GM13977 (cell line): ENCODE measurements at places on chromosomes 5 and 9.
A peak's percentile ranks its signal among the peaks of the same experiment; 100 is the strongest.

DNA sequence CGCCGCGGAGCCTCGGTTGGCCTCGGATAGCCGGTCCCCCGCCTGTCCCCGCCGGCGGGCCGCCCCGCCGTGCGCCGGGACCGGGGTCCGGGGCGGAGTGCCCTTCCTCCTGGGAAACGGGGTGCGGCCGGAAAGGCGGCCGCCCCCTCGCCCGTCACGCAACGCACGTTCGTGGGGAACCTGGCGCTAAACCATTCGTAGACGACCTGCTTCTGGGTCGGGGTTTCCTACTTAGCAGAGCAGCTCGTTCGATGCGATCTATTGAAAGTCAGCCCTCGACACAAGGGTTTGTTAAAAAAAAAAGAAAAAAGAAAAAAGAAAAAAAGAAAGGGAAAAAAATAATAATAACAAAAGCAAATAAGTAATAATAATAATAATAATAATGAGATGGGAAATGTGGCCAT lies 112.8 kb downstream of the GCNT1 start:
- no peak for DNase-seq

DNA sequence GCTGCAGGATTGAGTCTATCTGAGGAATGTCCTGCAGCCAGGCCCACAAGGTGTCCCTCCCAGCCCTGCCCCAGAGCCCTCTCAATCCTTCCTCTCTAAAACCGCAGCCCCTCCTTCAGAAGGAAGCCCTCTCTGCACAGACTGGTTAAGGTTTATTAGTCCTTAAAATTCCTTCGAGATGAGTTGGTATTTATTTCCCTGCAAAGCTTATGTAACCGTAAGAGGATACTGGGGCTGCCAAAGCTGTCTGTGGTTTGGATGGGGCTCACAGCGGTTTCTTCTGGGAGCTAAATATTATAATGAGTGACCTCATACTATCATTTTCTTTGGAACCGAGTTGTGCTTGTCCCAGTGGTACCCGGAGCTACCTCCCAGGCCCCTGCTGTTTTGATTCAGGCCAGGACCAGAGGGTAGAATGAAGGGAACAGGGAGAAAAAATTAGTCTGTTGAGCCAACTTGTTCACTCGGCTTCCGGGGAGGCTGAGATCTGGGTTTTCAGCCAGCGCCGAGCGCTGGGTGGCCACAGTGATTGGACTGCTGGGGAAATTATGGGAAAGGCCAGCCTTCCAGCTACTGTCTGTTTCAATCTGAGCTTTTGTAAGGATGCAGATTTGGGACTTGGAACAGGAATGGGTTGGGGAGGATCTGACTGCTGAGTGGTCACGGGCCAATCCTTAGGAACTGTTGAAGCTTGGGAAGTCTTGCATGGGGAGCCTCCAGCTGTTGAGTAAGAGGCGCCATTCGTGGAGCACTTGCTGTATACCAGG lies 107.5 kb downstream of the NDFIP1 start:
- DNase-seq = no peak

DNA sequence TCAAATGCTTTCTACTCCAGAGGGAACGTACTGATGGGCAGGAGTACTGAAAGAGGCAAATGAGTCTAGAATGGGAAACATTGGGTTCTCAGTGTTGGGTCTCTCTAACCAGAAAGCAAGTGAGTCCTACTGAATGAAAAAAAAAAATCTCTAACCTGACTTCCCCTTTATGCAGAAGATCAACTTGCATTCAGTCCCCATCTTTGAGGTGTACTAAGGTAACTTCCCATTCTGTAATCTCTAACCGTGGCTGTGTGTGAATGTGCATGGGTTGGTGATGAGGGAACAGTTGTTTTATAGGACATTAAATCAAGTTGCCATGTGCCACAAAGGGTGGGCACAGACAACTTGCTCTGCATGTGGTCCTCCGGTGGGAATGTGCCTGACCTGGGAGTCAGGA lies 264.6 kb upstream of the CLINT1 start:
- no peak for DNase-seq

DNA sequence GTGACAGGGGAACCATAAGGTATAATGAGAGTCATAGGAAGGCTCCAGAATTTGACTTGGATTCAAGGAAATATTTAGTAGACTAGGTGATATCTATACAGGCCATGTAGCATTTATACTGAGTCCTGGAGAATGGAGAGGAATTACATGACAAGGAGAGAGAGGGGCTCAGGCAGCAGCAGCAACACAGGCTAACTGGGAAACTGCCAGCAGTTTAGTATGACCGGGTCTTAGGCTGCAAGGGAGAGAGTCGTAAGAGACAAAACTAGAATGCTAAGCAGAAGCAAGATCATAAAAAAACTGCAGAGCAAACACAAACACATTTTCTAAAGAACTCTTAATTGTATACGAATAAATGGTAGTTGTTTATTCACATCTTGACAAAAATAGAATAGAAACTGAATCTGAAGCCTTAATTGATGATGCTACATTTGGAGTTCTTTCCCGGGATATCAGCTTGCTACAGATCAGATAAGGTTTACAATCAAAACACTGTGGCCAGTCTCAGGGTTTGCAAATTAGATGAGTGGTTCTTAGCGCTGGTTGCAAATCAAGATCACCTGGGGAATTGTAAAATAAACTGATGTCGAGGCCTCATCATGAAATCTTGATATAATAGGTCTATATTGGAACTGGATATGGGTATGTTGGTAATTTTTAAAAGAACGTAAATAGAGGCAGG lies 480.0 kb upstream of the C9orf72 start:
- DNase-seq = no peak

- no peak for DNase-seq
Measured at GRCh38 chr5:2658447-2658846, 93.0 kb downstream of the IRX2 start.

- DNase-seq = no peak
Measured at GRCh38 chr9:12790883-12791282, 16.1 kb downstream of the LURAP1L start.

GRCh38 chr5:178074266-178074952 lies 38.9 kb upstream of the N4BP3 start:
- peak; percentile 53 for DNase-seq

DNA sequence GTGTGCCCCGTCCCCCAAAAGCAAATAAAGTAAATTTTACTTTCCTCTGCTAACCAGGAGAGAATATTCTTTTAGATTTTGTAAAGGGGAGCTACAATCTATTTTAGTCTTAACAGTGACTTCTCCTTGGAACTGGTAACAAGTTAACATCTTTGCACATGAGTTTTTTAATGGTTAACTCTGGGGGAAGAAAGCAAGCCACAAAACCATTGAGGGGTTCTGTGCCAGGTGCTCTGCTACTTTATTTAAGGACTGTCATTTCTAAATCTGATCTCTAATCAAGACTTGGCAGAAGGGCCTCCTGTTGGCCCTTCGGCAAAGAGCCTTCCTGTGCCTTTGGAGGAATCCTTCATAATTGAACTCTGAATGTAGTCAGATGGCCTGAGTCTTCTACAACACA lies 153.4 kb downstream of the SLC12A2 start:
- no peak for DNase-seq

DNA sequence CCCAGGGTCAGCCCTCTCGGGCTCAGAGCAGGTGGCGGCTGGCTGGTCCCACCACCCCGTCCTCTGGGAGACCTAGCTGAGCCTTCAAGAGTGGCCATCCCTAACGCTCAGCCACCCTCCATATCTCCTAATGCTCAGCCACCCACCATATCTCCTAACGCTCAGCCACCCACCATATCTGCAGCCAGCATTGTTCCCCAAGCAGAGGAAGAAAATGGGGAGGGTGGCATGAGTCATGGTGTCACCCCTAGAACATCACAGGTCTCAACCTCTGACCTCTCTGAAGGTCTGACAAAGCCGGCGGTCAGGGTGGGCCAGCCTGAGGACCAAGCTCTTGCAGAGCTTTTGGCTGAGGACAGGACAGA lies 14.7 kb downstream of the LHX3 start:
- no peak for DNase-seq

GRCh38 chr9:116539549-116539948 lies 147.6 kb upstream of the TRIM32 start:
- DNase-seq = no peak

- no peak for DNase-seq
Measured at GRCh38 chr5:16780325-16780724, 155.8 kb downstream of the MYO10 start.

DNA sequence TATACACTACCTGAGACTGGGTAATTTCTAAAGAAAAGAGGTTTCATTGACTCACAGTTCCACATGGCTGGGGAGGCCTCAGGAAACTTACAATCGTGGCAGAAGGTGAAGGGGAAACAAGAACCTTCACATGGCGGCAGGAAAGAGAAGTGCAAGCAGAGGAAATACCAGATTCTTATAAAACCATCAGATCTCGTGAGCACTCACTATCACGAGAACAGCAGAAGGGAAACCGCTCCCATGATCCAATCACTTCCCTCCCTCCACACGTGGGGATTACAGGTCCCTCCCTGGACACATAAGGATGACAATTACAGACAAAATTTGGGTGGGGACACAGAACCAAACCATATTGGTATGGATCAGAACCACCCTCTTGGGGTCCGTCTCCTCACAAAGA lies 44.2 kb upstream of the SPIN1 start:
- DNase-seq = no peak

- peak; percentile 64 for DNase-seq
Measured at GRCh38 chr5:151150471-151151262, 6.9 kb downstream of the ANXA6 start.

GRCh38 chr5:31021181-31021624 lies 172.3 kb upstream of the CDH6 start:
- DNase-seq = no peak

DNA sequence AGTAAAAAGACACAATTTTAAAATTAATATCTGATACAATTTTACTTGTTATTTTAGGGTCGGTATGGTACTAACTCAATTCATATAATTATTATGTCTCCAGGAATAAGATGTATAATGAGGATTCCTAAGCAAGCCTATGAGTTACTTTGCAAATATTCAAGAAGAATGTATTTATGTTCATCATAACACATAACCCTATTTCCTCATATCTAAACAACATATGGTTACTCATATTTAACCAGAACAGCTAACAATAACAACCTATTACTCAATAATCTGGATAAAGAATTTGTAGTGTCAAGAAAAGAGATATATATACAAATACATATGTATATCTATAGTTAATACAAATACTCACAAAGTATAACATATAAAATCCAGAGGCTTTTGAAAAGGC lies 285.9 kb downstream of the ARL15 start:
- no peak for DNase-seq

DNA sequence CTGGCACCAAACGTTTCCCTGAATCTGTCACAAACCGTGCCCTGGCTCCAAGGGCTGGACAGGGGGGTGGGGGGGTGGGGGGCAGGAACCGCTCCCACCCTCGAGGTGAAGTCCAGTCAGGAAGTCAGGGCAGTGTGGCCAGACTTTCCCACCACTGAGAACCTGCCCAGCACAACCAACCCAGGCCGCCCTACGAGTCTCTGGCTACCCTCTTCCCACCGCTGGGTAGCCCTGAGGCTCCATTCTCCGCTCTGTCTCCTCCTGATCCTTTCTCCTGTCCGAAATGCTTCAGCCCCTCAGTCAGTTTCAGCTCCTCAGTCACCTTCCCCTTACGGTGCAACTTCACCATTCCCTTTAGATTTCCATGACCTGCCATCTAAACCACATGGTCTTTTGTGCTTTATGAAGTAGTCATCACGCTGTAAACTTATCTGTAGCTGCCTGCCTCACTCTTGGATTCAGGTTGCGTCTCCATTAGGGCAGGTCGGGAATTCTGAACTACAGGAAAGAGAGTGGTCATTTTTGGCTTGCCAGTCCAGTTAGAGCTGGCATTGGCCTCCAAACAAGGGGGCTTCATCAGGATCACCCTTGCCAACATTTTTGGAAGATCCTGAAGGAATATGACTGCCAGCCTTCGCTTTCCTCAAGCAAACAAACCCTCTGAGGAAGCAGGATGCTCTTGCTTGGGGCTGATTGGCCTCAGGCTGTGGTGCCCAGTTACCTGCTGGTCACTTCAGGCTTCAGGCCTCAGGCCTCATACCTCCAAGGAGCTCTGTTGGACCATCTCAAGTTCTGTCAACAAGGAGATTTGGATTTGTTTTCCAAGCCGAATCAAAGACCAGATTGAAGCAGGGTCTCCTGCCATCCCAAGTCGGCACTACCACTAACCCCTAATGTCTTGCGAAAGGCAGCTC lies 794 bp upstream of the DCAF12 start:
- peak; percentile 29 for DNase-seq

DNA sequence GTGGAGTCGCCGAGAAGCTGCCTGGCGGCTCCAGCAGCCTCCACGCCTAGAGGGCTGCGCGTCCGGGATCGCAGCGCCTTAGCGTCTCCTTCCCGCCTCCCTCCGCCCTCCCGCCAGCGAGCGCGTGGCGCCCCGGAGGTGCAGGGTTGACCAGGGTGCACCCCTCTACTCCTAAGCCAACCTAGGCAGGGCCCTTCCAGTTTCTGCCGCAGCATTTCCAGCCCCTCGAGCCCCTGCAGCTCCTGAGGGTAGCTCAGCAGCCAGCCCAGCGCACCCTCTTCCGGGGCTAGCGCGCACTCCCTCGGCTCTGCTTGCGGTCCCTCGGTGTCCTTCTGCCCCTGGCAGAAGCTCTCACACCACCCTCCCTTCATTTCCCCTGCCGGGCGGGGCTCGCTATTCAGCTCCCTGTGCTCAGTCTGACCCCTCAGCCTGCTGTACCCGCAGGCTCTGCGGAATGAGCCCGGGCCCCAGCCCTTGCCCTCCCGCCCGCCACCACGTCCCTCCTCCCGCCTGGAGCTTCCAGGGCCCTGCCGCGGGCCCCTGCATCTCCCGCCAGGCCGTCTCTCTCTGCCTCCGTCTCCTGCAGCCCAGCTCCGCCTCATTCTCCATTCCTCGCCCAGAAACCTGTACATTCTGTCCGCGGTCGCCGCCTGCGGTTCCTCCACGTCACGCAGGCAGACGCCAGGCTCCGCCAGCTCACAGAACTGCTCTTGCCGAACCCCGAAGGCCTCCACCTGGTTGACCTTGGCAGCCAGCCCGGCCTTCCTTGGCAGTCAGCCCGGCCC lies 61.8 kb downstream of the SPATA31C2 start:
- DNase-seq = peak; percentile 29

GRCh38 chr9:37908698-37909186 lies 4.8 kb upstream of the SLC25A51 start:
- no peak for DNase-seq

DNA sequence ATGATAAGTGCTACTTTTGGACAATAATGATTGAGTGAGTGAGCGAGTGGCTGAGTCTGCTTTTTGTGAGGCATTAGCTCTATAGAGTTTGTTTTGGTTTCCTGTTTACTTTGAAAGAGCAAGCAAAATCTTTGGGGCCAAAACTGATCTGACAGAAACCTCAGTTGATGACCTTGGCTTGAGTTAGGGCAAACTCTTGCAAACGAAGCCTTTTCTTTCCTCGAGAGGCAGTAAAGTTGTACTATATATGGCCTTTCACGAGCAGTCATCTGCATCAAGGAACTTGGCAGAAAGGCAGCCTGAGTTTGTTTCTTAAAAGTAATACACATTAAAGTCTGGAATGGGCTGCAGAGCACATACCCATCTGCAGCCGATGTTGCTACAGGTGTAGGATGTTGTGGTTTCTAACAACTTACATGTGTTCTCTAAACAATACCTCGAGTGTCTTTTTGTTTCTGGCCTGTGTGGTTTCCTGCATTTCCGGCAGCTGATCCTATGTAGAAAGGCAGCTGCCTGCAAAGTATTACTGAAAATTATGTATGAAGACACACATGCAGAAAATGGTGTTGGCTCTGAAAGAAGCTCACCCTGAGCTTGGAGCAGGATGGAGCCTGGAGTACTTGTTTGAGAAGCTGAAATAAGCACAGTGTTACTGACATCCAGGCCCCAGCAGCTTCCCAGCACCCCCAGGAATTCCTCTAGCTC lies 60.8 kb downstream of the FOXD1 start:
- DNase-seq = no peak

- peak; percentile 15 for DNase-seq
Measured at GRCh38 chr5:140633021-140633471, at the start of gene CD14. Gene CD14, minus strand, starts transcription at chr5:140633175. Its CDS starts 104 bp downstream, at chr5:140633071.
